ENCODE measurements at places on chromosomes 3 and 15. TPM values are rescaled to one million over a fixed set of nuclear protein-coding genes. Genes with fewer than 3 reads are reported as not detected.

Gene RARRES1
- not detected for polyA plus RNA-seq

Gene BCL2A1
- polyA plus RNA-seq = 28.0 TPM

Gene ZNF80
- 0.64 TPM for polyA plus RNA-seq

Gene CDHR4
- polyA plus RNA-seq = not detected

Gene LMAN1L
- not detected for polyA plus RNA-seq

Gene TMEM207
- not detected for polyA plus RNA-seq

DNA sequence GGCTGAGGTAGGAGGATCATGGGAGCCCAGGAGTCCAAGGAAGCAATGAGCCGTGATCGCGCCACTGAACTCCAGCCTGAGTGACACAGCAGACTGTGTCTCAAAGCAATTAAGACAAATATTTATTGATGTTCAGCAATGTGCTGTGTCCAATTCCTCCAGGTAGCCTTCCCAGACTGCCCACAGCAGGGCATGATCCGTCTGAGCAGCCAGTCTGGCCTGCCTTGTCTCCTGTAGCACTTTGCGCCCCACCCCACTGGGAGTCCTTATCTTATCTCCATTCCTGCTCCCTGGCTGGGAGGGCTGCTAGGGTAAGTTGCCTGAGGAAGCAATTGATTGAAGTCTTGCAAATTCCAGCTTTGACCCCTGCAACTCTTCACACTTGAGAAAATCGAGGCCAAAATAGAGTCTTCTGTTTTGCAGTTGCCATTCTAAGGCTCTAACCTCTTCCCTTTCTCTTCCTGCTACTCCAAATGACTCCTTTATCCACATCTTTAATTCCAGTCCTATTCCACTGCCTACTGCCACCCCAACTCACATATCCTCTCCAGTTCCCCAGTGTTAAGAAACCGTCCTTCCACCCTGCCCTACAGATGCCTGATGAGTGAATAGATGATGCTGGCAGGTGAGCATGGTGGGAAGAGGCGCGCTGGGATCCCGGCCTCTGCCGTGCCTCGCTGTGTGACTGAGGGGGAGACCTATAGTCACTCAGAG is 26.9 kb upstream of the LCTL start:
- DNase-seq = no peak
- H3K4me1 ChIP-seq = no peaks in the 10 kb centered on the region
- no peak overlapping the region for H3K27ac ChIP-seq
- no peaks in the 10 kb centered on the region for H3K27me3 ChIP-seq

DNA sequence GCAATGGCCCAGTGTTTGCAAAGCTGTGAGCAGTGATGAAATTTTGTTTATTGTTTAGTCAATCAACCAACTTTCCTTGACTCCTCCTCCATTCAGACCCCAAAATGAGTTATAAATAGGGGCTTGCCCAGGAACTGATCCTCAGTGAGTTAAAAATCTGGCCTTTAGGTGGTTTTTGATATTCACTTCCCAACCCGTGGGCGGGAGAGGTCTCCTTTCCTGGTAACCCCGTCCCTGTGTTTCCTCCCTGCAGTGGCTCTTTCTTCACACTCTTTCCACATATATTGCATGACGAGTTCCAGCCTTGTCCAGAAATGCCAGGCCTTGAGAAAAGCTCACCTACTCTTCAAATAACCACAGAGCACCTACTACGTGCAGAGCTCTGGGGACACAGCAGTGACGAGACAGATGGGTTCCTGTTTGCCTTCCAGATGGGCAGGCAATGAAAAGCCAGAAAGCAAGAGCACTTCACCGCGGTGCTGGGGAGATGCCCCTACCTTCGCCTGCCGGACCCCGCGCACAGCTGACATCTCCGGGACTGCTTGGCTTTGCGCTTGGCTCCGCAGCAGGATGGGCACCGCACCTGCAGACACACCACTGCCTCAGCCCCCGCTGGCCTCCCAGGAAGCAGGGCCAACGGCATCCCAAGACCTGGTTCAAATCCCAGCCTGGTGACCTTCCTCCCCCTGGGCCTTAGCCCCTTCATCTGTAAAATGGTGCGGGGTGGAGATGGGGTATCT is 17.2 kb downstream of the SSUH2 start:
- H3K27ac ChIP-seq = no peak overlapping the region
- H3K27me3 ChIP-seq = no peaks in the 10 kb centered on the region
- no peak overlapping the region for H3K4me3 ChIP-seq
- no peak for DNase-seq
- no peaks in the 10 kb centered on the region for H3K36me3 ChIP-seq

- H3K4me3 ChIP-seq = no peak overlapping the region
- H3K36me3 ChIP-seq = peaks cover 6% of the 10 kb centered on the region
- no peaks in the 10 kb centered on the region for H3K4me1 ChIP-seq
- no peak for DNase-seq
Observed at GRCh38 chr15:22810033-22810852, 23.8 kb downstream of the NIPA1 start.

GRCh38 chr15:29207027-29207757 is 62.4 kb downstream of the NSMCE3 start:
- no peaks in the 10 kb centered on the region for H3K4me1 ChIP-seq
- H3K4me3 ChIP-seq = no peak overlapping the region
- no peak for DNase-seq
- no peaks in the 10 kb centered on the region for H3K36me3 ChIP-seq

DNA sequence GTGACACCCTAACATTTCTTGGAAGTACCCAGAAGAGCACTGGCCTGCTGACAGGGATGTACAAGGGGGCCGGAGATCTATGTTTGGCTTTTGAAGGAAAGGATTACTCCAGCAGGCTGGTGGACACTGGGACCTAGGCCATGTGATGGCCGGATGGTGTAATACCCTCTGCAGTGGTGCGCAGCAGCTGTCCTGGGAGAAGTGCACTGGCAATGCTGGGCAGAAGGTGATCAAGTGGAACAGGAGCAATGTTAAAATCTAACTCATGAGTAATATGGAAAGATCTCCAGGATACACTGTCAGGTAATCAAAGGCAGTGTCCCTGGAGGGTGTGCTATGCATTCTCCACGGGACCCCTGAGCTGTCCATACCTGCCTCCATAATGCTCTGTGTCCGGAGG is 71.2 kb upstream of the POMGNT2 start:
- no peak for DNase-seq
- H3K27me3 ChIP-seq = no peaks in the 10 kb centered on the region
- H3K36me3 ChIP-seq = no peaks in the 10 kb centered on the region
- no peak overlapping the region for H3K4me3 ChIP-seq

GRCh38 chr3:21049334-21050062 is 701.5 kb downstream of the ZNF385D start:
- H3K4me3 ChIP-seq = no peak overlapping the region
- no peaks in the 10 kb centered on the region for H3K27me3 ChIP-seq
- no peaks in the 10 kb centered on the region for H3K36me3 ChIP-seq
- no peaks in the 10 kb centered on the region for H3K4me1 ChIP-seq
- H3K27ac ChIP-seq = no peak overlapping the region

GRCh38 chr15:71366926-71367325 is 251.7 kb downstream of the THSD4 start:
- H3K4me1 ChIP-seq = no peaks in the 10 kb centered on the region
- DNase-seq = no peak
- no peak overlapping the region for H3K27ac ChIP-seq
- no peaks in the 10 kb centered on the region for H3K27me3 ChIP-seq
- no peak overlapping the region for H3K4me3 ChIP-seq

GRCh38 chr15:62050115-62050514 is 10.1 kb downstream of the VPS13C start:
- no peaks in the 10 kb centered on the region for H3K27me3 ChIP-seq
- peaks cover 50% of the 10 kb centered on the region for H3K4me1 ChIP-seq
- no peak for DNase-seq
- no peak overlapping the region for H3K4me3 ChIP-seq
- no peak overlapping the region for H3K27ac ChIP-seq

DNA sequence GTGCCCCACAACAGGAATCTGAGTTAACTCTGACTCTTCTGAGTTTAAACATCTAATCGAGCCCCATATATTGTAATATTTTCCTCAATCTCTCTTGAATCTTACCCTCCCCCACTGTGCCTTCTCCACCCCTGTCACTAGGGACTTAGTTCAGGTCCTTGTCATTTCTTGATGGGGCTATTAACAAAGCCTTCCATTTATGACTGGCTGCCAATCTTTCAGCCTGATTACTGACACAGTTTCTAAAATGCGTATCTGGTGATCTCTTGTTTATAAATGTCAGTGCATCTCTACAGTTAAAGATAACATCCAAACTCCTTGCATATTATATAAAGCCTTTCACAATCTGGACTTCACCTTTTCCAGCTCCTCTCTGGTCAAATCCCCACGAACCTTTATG is 124.3 kb downstream of the IGSF11 start:
- no peaks in the 10 kb centered on the region for H3K36me3 ChIP-seq
- H3K4me1 ChIP-seq = no peaks in the 10 kb centered on the region
- H3K27ac ChIP-seq = no peak overlapping the region

DNA sequence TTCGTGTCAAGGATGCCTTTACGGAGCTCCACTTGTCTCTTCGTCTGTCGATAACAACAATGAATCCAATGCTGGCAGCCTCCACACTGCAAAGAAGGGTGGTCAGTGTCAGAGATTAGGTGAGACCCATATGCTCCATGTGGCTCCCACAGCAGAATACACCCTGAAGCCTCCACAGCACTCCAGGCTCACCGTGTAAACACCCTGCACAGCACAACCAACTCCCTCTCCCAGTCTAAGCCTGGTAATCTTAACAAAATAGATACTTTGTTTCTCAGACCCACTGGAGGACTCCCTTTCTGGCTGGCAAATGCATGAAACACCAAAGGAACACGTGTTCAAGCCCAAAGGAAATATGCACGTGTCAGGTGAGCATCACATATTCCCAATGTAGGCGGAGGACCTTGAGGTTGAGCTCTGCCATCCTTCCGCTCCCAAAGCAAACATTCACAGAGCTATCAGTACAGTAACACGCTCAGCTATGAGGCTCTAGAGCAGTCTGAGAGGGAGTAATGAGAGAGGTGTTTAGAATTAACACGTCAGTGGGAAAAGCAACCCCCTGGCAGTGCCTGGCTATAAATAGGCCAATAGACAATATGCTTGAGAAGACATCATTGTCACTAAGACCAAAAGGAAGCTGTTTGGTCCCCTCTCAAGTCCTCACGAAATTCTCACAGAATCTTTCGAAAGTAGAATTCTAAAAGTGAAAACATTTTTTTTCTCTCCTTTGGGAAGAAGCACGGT is 86.7 kb downstream of the MCF2L2 start:
- H3K27me3 ChIP-seq = no peaks in the 10 kb centered on the region
- no peaks in the 10 kb centered on the region for H3K36me3 ChIP-seq
- no peak overlapping the region for H3K27ac ChIP-seq
- peaks cover 10% of the 10 kb centered on the region for H3K4me1 ChIP-seq
- no peak for DNase-seq

DNA sequence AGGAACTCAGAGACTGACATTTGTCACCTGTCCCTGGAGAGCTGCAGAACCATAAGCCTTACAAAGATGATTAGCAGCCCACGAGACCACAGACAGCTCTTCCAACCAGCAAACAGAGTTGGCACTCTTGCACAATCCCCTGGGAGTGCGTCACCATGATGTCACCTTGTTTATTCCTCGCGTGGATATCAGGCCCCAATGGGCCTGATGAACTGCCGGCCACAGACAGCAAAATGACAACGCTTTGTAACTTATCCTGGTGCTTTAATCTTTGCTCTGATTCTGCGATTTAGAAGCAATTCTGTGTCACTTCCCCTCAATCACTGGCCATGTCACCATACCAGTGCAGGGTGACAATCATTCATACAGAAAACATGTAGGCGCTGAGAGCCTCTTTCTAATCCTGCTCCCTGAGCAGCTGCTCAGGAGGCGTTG is 89.2 kb downstream of the TAMM41 start:
- no peaks in the 10 kb centered on the region for H3K4me1 ChIP-seq
- no peak overlapping the region for H3K27ac ChIP-seq
- H3K27me3 ChIP-seq = no peaks in the 10 kb centered on the region
- DNase-seq = no peak
- H3K4me3 ChIP-seq = no peak overlapping the region
- H3K36me3 ChIP-seq = no peaks in the 10 kb centered on the region

DNA sequence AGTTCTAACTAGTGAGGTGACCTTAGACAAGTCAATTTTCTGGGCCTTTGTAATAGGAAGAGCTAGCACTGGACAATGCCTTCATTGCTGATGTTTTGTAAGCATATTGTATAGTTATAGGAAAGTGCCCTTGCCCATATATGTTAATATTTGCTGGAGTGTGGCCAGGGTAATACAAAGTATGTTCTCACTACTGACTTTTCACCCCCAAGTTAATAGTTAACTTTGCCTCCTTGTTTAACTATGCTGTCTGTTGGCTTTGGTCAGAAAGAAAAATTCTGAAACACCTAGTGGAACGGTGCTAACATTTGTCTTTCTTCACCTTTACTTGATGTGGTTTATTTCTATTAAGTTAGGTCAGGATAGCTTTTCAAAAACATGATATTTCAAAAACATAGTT is 287.4 kb upstream of the CTNNB1 start:
- H3K36me3 ChIP-seq = no peaks in the 10 kb centered on the region
- no peak overlapping the region for H3K27ac ChIP-seq
- no peaks in the 10 kb centered on the region for H3K27me3 ChIP-seq
- no peaks in the 10 kb centered on the region for H3K4me1 ChIP-seq
- H3K4me3 ChIP-seq = no peak overlapping the region

DNA sequence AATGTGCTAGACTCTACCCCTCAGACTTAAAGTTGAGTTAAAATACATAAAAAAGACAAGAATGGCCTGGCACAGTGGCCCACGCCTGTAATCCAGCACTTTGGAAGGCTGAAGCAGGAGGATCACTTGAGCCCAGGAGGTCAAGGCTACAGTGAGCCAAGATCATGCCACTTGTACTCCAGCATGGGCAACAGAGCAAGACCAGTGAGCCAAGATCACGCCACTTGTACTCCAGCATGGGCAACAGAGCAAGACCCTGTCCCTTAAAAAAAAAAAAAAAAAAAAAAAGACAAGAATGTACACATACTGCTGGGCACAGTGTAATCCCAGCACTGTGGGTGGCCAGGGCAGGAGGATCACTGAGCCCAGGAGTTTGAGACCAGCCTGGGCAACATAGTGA is 17.4 kb downstream of the DIS3L start:
- peaks cover 42% of the 10 kb centered on the region for H3K36me3 ChIP-seq
- no peak overlapping the region for H3K27ac ChIP-seq
- no peaks in the 10 kb centered on the region for H3K4me1 ChIP-seq
- no peak overlapping the region for H3K4me3 ChIP-seq

- no peak for DNase-seq
- H3K36me3 ChIP-seq = peaks cover 7% of the 10 kb centered on the region
- no peak overlapping the region for H3K4me3 ChIP-seq
- H3K4me1 ChIP-seq = peaks cover 13% of the 10 kb centered on the region
Observed at GRCh38 chr15:44468709-44469385, 41.4 kb downstream of the CTDSPL2 start.

Data from CD4-positive, alpha-beta memory T cell (primary cell).